ENCODE measurements at places on chromosomes 6 and 20.

GRCh38 chr20:64256282-64256935 lies 861 bp downstream of the PCMTD2 start:
- no peaks in the 10 kb centered on the region for H3K36me3 ChIP-seq
- H3K27me3 ChIP-seq = peaks cover 5% of the 10 kb centered on the region
- DNase-seq = no peak
- H3K4me3 ChIP-seq = peak overlapping the region; percentile 95
- peak overlapping the region; percentile 88 for H3K27ac ChIP-seq

DNA sequence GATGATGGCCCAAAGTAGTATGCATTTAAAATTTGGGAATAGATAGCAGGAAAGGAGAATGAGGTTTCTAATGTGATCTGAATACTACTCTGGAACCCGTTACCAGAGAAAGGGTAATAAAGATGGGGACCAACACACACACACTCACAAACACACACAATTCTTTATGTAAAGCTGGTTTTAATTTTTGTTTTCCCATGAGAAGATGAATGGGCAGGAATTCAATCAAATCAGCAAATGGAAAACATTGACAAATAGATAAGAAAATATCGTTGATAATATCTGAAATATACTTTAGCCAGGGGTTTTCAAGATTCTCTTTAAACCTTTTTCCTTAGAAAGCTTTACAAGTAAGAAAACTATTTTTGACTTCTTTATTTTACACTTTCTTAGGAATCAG lies 303.0 kb downstream of the PRL start:
- H3K27ac ChIP-seq = no peak overlapping the region
- no peaks in the 10 kb centered on the region for H3K27me3 ChIP-seq

- H3K27me3 ChIP-seq = peaks cover 3% of the 10 kb centered on the region
- H3K4me1 ChIP-seq = peaks cover 18% of the 10 kb centered on the region
- H3K27ac ChIP-seq = peak overlapping the region; percentile 91
- peak; percentile 77 for DNase-seq
- peak overlapping the region; percentile 94 for H3K4me3 ChIP-seq
- peaks cover 33% of the 10 kb centered on the region for H3K36me3 ChIP-seq
Measured at GRCh38 chr6:106973836-106974335, 643 bp downstream of the CD24 start.

- H3K36me3 ChIP-seq = no peaks in the 10 kb centered on the region
- peak overlapping the region; percentile 44 for H3K27ac ChIP-seq
- H3K27me3 ChIP-seq = no peaks in the 10 kb centered on the region
- peaks cover 34% of the 10 kb centered on the region for H3K4me1 ChIP-seq
- no peak for DNase-seq
Measured at GRCh38 chr6:7467007-7467897, 74.2 kb upstream of the DSP start.

DNA sequence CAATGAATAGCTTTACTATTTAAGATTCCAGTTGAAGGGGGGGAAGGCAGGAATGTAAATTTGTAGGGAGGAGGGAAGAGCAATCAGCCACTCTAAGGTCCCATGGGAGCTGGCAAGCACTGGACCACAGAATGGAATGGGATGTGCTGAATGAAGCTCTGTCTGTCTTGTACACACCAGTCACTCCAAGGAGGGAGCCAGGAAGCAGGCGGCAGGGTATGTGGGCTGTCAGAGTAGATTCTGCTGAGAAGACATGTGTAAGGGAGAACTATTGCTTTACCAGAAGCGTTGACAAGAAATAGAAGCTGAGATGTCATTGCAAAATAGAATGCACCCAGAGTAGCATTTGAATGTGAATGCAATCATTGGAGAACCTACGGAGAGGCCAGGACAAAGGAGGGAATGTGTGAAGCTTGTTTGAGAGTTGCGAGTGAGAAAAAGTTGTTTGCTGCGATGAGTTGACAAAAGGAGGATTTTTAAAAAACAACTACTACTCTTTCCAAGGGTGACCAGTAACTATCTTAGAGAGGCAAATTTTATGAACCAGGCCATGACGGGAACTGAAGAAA lies 25.2 kb upstream of the PDE7B start:
- no peak overlapping the region for H3K27ac ChIP-seq
- no peak overlapping the region for H3K4me3 ChIP-seq
- no peak for DNase-seq
- H3K36me3 ChIP-seq = no peaks in the 10 kb centered on the region
- H3K27me3 ChIP-seq = no peaks in the 10 kb centered on the region
- no peaks in the 10 kb centered on the region for H3K4me1 ChIP-seq

DNA sequence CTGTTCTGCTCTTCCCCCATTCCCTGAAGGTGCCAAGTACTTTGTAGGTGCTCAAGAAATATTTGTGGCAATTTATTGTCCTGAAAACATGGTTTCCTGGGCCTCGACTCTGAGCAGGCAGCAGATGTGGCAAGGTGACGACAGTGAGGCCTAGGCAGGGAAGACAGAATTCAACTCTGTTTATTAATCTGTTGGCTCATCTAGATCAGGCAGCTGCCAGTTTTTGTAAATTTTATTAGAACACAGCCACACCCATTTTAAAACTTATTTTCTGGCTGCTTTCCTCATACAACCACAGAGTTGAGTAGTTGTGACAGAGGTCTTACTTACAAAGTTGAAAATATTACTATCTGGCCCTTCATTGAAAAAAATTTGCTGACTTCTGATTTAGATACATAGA lies 24.5 kb downstream of the MAPK14 start:
- no peaks in the 10 kb centered on the region for H3K27me3 ChIP-seq
- H3K4me1 ChIP-seq = peaks cover 4% of the 10 kb centered on the region
- DNase-seq = no peak
- H3K27ac ChIP-seq = no peak overlapping the region

DNA sequence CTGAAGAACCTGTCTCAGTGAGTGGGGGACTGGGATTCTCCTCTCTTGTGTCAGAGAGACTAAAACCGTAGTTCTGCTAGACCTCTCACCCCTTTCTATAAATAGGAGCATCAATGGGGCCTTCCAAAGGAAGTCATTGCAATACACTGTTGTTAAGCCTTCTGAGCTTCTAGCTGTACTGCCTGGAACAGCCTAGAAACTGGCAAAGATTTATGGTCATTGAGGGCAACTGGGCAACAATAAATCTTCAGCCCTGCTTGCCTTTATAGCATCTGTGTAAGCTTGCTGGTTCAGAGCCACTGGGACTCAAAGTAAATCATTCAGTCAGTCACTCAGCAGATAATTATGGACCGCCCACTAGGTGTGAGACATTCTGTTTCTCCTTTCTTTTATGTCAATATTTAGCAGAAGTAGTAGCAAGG lies 53.2 kb downstream of the PPP1R14C start:
- no peak overlapping the region for H3K27ac ChIP-seq
- peaks cover 27% of the 10 kb centered on the region for H3K4me1 ChIP-seq
- peaks cover 10% of the 10 kb centered on the region for H3K36me3 ChIP-seq
- no peak overlapping the region for H3K4me3 ChIP-seq
- no peak for DNase-seq

All from type B pancreatic cell (in vitro differentiated cells).